Immature natural killer cell (primary cell): ENCODE measurements at places on chromosomes 6 and 20.

- DNase-seq = no peak
These were observed 98.0 kb upstream of the FAM184A start for GRCh38 chr6:119176445-119176844.

GRCh38 chr20:9583151-9583550 is 68.8 kb downstream of the LAMP5 start:
- no peak for DNase-seq

DNA sequence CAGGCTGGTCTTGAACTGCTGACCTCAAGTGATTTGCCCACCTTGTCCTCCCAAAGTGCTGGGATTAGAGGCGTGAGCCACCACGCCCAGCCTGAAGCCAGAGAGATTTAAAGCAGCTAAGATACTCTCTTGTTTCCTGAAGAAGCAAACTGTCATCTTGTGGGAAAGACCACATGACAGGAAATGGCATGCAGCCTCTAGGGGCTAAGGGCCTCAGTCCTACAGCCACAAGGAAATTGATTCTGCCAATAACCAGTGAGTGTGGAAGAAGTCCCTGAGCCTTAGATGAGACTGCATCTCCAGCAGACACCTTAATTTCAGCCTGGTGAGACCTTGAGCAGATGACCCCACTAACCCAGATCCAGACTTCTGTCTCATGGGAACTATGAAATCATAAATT is 40.9 kb downstream of the KIZ start:
- DNase-seq = no peak

DNA sequence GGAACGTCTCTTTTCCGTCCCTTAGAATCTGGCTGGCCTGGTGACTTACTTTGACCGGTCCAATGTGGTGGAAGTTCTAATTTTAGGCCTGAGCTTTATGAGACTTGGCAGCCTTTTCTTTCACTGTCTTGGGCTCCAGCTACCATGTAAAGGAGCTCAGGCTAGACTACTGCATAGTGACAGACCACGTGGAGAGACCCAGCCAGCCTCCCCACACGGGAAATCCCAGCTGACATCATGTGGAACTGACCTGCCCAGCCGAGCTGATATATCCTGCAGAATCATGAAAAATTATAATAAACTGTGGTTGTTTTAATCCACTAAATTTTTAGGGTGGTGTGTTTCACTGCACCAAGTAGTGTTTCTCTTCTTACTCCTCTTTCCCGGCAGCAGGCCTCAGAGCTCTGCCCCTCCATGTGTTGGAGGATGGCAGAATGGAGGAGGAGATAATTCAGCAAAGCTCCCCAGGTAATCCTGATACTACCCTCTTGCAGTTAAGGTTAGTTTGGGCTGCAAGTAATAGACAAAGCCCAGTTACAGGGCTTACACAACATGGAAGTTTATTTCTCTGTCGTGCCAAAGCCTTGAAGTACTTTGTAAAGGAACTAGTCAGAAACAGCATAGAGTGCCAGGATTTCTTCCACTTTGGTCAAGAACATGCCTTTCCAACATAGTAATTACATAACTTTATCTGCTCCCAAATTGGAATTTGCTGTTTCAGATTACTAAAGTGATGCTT is 87.5 kb downstream of the SH3BGRL2 start:
- no peak for DNase-seq

DNA sequence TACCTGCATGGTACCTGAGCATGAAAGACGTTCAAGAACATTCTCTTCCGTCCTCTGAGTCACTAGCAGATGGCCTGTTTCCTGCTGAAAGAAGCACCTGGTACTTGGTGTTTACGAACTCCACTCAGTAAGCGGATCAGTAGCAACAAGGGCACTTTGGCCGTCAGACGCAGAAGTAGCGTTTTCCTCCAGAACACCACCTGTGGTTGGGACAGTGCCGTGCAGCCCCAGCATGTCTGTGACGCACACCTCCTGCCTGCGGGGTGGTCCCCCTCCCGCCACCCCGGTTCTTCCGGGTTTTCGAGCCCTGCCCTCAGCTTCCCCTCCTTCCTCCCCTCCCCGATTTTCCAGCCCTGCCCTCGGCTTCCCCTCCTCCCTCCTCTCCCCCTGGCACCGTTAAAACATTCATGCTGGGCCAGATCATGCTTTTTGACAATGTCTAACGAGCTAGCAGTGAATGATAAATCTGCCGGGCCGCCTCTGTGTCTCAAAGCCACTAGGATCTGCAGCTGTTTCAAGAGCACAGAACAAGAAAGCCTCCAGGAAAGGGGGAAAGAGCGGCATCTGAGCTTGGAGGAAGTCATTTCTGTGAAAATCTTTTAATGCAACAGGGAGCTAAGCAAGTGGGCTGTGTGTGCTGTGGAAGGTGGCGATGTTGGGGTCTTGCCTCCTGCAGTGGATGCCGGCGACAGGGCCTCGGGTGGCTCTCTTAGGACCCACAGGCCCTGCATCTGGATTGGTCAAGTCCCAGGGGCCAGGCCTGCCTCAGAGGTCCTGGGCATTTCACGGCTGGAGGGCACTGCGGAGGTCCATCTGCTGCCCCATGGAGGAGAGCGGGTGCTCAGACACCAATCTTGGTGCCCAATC is 207.9 kb downstream of the ERMARD start:
- peak; percentile 50 for DNase-seq

DNA sequence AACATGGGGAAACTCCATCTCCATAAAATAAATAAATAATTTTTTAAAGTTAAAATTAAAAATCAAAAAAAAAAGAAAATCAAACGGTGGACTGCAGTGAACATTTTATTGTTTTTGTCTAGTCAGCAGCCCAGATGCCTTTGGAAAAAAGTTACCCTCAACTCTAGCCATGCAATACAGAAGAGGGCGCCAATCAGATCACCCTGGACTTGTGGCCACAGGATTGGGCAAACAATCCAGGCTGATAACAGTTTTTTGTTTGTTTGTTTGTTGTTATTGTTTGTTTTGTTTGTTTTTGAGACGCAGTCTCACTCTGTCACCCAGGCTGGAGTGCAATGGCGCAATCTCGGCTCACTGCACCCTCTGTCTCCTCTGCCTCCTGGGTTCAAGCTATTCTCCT is 30.5 kb upstream of the NELFCD start:
- DNase-seq = no peak

DNA sequence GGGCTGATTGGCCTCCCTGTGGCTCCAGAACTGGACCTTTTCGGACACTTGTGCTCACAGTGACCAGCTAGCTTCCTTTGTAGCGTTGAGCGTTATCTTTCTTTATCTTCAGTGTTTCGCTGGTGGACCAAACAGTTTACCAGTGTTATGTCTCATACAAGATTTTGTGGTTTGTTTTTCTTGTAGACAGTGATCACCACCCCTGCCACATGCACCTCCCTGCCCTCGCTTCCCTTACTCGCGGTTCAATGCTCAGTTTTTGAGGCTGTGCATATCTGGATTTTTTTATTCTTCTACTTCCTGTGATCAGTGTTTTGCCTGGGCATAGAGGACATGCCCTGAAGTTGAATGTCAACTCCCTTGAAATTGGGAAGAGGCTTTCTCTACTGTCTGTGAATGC is 16.4 kb downstream of the MYT1 start:
- peak; percentile 55 for DNase-seq

DNA sequence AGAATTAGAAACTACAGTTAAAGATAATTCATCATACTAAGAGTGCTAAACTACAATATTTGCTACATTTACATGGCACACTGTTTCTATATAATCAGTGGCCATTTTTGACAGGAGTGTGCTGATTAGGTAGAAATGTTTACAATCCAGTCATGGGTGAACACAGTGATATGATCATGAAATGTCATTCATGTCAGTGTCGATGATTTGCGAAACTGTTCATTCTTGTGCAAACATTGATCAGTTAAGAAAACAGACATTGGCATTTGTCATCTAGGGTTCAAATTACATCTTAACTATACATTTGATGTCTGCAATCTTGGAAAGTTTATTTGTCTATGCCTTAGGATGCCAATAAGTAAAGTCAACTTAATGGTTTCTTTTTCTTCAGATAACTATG is 474.9 kb downstream of the DOK5 start:
- no peak for DNase-seq
